ENCODE measurements at places on chromosomes 13 and 19. TPM values are rescaled to one million over a fixed set of nuclear protein-coding genes. Genes with fewer than 3 reads are reported as not detected.

TTYH1 gene
- 0.46 TPM for total RNA-seq

ADGRL1 gene
- total RNA-seq, result 35.9 TPM

ZNF836 gene
- total RNA-seq, result 15.1 TPM

TMEM91 gene
- total RNA-seq, result 16.0 TPM

TNFSF9 gene
- 1.00 TPM for total RNA-seq

OLFM2 gene
- 11.9 TPM for total RNA-seq

LGALS14 gene
- total RNA-seq, result not detected

DNA sequence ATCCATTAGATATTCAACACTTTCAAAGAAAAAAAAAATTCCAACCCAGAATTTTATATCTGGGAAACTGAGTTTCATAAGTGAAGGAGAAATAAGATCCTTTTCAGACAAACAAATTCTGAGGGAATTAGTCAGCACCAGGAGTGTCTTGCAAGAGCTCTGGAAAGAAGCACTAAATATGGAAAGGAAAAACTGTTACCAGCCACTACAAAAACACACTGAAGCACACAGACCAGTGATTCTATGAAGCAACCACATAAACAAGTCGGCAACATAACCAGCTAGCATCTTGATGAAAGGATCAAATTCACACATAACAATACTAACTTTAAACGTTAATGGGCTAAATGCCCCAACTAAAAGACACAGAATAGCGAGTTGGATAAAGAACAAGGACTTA is 368.4 kb upstream of the MIR17HG start:
- DNase-seq, result no peak

- DNase-seq, result no peak
Measured at GRCh38 chr13:97339988-97340749, 93.8 kb upstream of the RAP2A start.

DNA sequence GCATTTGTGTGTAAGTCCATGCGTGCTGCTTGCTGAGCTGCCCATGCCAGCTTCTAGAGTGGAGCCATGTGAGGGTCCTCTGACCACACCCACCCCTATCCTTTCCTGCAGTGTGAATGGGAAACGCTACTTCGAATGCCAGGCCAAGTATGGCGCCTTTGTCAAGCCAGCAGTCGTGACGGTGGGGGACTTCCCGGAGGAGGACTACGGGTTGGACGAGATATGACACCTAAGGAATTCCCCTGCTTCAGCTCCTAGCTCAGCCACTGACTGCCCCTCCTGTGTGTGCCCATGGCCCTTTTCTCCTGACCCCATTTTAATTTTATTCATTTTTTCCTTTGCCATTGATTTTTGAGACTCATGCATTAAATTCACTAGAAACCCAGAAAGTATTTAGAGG is 10.3 kb downstream of the TBCB start:
- no peak for DNase-seq

- no peak for DNase-seq
Measured at GRCh38 chr19:30898353-30899103, 450.7 kb downstream of the TSHZ3 start.

GRCh38 chr13:35388441-35389355 is 87.8 kb downstream of the MAB21L1 start:
- DNase-seq, result peak; percentile 22

- peak; percentile 22 for DNase-seq
Measured at GRCh38 chr13:40191186-40191980, 475.1 kb downstream of the FOXO1 start.

GRCh38 chr19:46860846-46861690 is at the start of gene ARHGAP35:
ARHGAP35 (plus strand) TSS chr19:46860997; CDS start chr19:46918676, 57,679 bp downstream.
- no peak for DNase-seq

DNA sequence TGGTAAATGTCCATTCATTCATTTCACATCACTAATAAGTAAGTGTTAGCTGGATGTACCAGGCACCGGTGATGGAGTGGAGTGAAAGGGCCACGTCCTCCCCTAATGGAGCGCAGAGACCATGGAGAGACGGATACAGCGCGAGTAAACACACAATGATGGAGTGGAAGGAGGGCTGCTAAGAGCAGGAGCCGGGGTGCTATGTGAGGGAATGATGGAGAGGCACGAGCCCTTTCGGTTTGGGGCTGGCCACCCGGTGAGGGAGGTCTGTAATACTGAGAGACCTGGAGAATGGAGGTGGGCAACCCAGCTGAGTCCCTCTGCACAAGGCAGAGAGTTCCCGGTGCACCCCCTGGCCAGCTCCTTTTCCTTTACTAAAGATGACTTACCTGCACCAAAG is 53.7 kb downstream of the PEPD start:
- DNase-seq, result no peak

GRCh38 chr13:112444416-112445399 is 68.6 kb downstream of the SPACA7 start:
- DNase-seq, result peak; percentile 9

DNA sequence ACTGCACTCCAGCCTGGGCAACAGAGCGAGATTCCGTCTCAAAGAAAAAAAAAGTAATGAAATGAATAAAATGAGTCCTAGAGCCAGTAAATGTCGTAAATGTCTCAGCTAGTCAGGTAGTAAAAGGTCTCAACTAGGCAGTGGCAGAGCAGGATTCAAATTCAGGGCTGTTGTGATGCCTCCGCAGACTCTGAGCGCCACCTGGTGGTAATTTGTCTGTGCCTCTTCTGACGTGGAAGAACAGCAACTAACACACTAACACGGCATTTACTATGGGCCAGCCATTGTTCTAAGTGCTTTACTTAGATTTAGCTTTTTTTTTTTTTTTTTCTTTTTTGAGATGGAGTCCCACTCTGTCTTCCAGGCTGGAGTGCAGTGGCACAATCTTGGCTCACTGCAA is 30.2 kb downstream of the CYP2F1 start:
- peak; percentile 63 for DNase-seq

- DNase-seq, result peak; percentile 52
Measured at GRCh38 chr19:4399812-4400134, 574 bp downstream of the SH3GL1 start.

DNA sequence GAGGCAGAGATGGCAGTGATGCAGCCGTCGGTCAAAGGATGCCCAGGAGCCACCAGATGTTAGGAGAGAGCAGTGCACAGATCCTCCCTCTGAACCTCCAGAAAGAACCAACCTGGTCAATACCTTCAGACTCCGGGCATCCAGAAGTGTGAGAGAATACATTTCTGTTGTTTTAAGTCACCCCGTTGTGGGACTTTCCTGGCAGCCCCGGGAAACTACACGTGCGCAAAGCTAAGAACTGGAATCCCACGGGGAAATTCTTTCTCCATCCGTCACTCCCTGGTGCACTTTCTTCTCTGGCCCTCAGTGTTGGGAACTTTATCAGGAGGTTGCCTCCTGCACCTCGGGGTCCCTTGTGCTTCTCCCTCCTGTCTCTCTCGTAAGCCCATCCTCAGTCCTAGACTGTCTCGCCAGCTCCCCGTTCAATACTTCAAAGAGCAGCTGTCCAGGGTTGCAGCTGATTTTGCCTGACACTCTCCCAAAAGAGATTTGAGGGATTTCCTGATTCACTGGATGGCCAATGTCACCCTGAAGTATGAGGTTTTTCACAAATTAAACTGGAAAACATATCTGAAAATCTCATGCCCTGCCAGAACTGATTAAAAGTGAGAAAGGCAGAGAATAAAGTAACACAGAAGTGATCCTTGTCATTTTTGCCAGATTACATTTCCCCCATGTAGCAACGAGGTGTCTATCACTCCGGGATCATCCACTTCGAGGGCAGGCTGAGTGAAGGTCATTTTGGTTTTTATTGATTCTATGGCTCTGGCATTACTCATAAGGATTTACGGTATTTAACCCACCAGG is 136.8 kb downstream of the DCT start:
- no peak for DNase-seq

- no peak for DNase-seq
Measured at GRCh38 chr19:1389033-1389940, 5.6 kb downstream of the NDUFS7 start.

Measured in lung (tissue), 17 donors.